ENCODE measurements at places on chromosomes 2 and 18.

- DNase-seq: peak; percentile 92
Observed at GRCh38 chr2:7835693-7836680, 845.9 kb upstream of the ID2 start.

DNA sequence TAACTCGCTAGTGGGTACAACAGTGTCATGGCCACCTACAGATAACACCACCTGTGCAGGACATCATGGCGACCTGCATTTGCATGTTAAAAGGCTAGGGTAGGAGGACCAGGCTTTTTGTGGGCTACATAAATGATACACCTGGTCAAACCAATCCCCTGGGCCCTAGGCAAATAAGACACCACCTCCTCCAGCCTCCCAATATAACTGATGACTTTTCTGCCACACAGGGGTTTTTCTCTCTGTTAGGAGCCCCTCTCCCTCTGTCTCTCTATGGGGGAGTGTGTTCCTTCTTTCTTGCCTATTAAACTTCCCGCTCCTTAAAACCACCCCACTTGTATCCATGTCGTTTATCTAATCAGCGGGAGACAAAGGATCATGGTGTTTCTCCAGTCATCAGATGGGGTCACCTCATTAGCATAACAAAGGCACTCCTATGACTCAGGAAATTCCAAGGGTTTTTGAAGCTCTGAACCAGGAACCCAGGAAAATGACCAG, 10.8 kb upstream of the BUB1 start:
- no peak for DNase-seq

- no peak for DNase-seq
Observed at GRCh38 chr18:48987821-48988220, 37.1 kb upstream of the SMAD7 start.

DNA sequence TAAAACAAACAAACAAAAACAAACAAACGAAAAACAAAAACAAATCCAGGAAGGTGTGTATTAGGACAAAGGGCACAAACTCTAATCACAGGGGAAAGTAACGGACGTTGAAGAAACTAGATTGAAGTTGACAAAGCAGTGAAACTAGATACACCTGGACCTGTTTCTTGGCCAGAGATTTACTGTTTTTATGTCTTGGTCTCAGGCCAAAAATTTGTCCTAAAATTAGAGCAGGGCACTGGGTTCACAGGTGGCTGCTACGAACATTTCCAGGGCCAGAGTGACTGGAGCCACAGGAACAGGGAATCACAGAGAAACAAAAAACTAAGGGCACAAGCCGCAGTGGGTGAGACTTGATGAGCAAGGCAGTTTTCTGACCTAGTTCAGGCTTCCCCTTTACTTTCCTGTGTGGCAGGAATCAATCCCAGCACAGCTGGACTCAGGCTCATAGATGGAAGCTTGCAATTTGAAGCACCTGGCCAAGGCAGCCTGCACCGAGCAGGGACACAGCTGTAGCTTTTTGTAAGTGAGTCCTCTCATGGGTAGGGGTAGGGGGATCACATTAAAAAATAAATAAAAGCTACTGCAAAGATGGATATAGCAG, 329.4 kb downstream of the DLGAP1 start:
- no peak for DNase-seq

- no peak for DNase-seq
Observed at GRCh38 chr2:5036256-5036655, 655.9 kb upstream of the SOX11 start.

DNA sequence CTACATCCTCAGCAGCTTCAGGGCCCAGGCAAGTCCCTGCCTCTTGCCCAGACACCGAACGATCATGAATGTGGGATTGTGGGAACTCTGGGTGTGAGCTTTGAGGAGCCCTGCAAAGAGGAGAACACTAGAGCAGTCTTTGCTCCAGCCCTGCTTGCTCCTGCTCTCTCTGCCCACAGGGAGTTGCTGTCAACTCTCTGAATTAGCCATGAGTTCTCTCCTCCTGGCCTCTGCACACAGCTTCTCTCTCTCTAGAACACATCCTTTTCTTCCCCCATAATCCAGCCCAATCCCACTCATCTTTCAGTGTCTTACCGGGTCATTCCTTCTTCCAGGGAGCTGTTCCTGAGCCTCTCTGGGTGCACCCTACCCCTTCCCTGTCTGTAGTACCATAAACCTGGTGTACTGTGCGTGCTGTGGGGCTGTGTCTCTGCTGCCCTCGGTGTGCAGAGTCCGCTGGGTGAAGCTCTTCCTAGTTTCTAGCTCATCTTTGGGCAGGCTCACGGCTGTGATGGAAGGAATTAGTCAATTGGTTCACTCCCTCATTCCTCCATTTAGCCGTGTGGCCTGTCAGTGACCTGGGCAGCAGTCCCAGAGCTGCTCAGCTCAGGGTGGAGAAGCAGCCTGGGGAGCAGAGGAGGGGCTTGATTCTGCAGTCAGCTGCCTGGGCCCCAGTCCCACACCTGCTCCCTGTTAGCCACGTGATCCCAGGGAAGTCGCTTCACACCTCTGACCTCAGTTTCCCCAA, 132.9 kb upstream of the HDAC4 start:
- no peak for DNase-seq

DNA sequence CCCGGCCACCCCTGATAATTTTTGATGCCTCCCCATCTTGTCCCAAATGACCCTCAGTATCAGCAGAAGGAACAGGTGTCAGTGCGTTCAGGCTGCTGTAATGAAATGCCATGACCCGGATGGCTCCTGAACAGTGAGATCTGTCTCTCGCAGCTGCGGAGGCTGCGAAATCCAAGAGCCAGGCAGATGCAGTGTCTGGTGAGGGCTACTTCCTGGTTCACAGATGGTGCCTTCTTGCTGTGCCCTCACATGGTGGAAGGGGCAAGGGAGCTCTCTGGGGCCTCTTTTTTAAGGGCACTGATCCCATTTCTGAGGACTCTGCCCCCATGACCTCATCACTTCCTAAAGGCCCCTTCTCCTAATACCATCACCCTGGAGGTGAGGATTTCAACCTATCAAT, 152.2 kb downstream of the TWIST2 start:
- DNase-seq: no peak

GRCh38 chr2:206217743-206218142, 56.7 kb upstream of the ZDBF2 start:
- no peak for DNase-seq

GRCh38 chr18:33375829-33376228, 64.7 kb downstream of the CCDC178 start:
- no peak for DNase-seq

DNA sequence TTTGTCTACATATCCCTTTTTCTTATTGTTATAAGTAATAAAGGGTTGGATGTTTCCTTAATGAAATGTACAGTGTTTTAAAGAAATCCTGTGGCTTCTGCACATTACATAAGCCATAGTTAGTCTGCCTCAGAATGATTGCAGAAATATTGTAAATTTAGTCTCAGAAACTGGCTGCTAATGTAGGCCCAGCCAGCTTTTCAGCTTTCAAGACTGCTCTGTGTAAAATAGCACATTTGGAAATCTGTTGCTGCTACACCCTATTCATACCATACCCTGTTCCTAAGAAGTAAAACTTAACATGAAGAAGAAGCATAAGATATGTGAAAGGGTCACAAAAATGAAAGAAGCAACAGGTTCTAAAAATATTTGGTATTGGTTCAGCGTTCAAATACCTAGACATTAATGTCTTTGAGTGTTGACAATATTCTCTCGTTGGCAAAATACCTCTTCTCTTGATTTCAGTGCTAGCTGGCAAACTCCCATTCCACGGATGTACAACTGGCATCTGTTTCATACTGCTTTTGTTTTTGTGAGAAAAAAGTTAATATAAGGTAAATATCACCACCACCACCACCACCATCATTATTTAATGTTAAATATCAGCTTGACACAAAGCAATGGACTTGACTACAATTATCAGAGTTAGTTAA, 19.2 kb upstream of the NCKAP1 start:
- no peak for DNase-seq

- DNase-seq: no peak
Observed at GRCh38 chr18:37343542-37343851, 222.1 kb downstream of the CELF4 start.

GRCh38 chr2:70214953-70215549, 24.2 kb upstream of the C2orf42 start:
- DNase-seq: no peak

DNA sequence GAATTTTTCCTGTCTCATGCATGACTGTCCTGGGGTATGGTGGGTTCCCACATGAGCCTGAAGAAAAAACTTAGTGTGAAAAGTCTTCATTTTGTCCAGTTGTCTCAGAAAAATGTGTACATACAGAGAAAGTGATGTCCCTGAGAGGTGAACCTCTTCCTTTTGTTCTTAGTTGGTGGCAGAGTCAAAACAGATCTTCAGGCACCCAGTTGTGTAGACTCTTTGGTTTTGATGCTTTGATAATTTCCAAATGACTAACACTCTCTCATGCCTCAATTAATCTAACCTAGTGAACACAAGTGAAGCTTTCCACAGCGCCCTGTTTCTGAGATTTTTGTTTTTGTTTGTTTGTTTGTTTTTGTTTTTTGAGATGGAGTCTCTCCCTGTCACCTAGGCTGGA, 273.5 kb downstream of the PIK3C3 start:
- no peak for DNase-seq

DNA sequence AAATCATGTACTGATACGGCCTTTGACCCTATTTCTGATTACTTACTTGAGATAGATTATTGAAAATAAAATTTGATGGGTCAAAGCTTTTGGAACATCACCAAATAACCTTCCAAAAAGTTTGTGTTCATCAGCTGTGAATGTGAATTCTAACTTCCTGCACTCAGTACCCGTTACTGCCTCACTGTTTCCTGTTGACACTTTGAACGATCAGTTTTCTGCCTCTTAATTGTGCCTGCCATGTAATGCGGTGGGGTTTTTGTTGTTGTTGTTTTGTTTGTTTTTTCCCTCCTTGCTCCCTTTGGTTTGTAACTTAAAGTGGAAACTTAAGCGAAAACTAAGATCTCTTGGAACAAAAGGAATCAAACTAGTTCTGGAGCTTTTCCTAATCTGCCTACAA, 18.9 kb downstream of the ATG16L1 start:
- no peak for DNase-seq

DNA sequence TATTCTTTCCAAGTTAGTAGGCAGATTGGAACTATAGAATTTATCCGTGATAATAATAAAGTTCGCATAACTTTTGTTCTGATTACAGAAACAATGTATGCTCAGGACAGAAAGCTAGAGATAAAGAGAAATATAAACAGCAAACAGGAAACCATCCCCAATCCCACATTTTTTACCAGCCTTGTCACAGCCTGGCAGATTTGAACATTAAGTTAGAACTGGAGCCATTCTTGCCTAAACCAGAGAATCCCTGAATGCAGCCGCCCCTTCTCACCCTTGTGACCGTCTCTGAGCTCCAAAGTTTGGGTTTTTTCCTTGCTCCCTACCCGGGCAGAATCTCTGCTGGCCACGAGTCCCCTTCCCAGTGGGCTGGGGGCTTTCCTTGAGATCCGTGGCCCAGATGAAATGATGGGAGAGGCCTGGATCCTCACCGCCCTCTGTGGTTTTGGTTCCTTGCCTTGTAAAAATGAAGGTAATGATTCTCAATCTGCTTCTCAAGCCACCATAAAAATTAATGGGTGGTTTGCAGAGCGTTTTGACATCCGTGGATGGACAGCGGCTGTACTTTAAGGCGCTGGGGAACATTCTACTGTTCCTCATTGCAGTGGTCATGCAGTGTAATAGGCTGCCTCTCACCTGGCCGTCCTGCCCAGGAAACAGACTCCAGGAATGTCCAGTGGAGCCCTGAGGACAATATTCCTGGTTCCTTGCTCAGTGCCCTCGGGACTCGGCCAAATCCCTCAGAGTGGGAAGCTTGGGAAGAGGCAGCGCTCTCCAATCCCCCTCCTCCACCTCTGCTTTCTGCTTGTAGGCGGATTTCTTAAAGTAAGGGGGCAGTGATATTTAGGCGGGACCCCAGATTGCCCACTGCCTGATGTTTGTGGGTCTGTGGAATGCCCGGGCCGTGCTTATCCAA, 1.6 kb downstream of the SH3BP4 start:
- DNase-seq: no peak

- peak; percentile 71 for DNase-seq
Observed at GRCh38 chr2:188291617-188292347, at the start of gene GULP1. TSS of gene GULP1 (plus strand) at chr2:188291874. CDS start at chr2:188477703, 185,829 bp downstream.

DNA sequence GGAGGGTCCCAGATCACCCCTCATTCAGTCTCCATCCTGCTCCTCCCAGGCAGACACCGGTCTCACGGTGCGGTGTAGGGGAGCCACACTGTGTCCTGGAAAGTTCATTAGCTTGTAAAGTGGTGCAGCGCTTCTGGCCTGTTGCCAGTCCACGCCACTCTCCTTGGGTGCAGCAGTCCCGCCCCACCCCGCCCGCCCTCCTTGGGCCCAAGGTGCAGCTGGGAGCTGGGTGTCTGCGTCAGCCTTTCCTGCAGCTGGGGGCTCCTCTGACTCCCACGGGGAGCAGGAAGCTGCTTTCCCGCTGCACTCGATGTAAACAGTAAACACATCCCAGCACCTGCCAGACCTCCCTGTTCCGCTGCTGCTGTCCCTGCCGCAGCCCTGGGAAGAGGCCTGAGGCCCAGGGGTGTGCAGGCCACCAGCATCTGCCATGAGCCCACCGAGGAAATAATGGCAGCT, 53.8 kb upstream of the ASB18 start:
- DNase-seq: peak; percentile 77

DNA sequence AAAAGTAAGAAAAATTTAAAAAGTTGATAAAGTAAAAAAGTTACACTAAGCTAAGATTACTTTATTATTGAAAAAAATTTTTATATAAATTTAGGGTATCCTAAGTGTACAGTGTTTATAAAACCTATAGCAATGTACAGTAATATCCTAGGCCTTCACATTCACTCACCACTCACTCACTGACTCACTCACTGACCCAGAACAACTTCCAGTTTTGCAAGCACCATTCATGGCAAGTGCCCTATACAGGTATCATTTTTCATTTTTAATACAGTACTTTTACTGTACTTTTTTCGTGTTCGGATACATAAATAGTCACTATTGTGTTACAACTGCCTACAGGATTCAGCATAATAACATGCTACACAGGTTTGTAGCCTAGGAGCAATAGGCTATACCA, 8.9 kb upstream of the THUMPD2 start:
- DNase-seq: no peak

- DNase-seq: no peak
Observed at GRCh38 chr2:136361521-136361920, 243.6 kb upstream of the CXCR4 start.

GRCh38 chr2:96841701-96842495, 1.9 kb downstream of the ANKRD23 start:
- no peak for DNase-seq

GRCh38 chr2:236754271-236754944, 184.8 kb downstream of the ACKR3 start:
- peak; percentile 60 for DNase-seq

DNA sequence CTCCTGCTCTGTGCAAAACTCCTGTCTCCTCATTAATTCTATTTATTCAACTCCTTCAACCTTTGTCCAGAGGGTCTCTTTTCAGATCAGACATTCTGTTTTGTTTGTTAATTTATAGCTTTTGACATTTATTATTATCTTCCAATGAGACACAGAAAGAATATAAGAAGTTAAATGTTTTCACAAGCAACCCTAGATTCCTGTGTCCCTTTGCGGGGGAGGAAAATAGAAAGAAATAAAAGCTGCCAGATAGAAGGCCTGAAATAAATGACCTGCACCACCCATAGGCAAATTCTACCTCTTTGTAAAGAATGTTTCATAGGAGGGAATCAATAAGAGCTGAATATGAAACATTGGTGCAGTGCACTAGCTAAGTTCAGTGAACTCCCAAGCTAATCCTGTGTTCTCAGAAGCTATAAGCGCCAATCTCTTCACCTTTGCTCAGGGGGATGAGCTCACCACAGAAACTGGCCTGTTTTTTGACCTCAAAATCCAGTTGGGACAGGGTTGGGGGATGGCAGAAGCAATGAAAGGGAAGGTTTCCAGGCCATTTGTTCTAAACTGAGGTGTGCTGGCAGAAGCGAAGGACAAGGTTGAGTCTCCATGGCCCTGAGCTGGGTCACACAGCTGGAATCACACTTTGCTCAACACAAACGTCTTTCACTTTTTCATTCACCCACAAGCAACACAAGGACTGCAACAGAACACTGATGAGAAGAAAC, 258.6 kb downstream of the NRXN1 start:
- DNase-seq: no peak

All from NCI-H510A treated with DMSO at 0.1 percent for 48 hours (cell line).